ENCODE measurements at places on chromosomes 1 and 21.
A peak's percentile ranks its signal among the peaks of the same experiment; 100 is the strongest.

DNA sequence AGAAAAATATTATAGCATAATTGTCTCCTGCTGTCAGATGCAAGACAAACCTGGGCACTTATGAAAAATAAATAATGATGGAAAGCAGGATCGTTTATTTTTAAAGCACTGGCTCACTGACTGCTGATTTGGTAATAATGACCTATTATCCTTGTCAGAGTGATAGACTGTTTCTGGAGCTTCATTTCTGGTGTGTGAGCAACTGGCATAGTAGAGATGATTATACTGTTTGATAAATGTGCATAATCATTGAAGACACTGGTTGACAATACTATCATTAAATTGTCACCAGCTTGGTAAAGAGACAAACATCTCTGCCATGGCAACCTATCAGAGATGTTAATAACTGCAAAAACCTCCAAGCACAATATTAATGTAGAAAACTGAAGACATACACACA, 179.9 kb upstream of the ZNF644 start:
- DNase-seq = no peak

GRCh38 chr1:108854221-108855019, 2.5 kb downstream of the AKNAD1 start:
- no peak for DNase-seq

- no peak for DNase-seq
Observed at GRCh38 chr1:214717351-214717750, 114.4 kb downstream of the CENPF start.

DNA sequence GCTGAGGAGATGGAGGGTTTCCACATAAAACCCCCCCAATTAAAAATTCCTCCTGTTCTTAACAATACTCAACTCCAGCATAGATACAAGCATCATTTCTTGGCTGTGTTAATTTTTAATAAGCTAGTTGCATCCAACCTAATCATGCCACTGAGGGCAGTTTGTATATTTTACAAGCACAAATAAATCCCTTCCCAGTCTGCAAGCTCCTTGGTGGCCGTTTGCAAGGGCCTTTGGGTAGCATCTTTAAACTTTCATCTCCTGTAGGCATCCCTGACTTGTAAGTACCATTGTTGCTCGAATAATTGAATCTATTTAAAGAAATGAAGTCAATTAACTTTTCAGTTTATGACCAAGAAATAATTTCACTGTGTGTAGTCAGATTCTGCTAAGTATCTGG, 103.5 kb upstream of the AJAP1 start:
- no peak for DNase-seq

- no peak for DNase-seq
Observed at GRCh38 chr1:203888807-203889251, 27.4 kb downstream of the SNRPE start.

DNA sequence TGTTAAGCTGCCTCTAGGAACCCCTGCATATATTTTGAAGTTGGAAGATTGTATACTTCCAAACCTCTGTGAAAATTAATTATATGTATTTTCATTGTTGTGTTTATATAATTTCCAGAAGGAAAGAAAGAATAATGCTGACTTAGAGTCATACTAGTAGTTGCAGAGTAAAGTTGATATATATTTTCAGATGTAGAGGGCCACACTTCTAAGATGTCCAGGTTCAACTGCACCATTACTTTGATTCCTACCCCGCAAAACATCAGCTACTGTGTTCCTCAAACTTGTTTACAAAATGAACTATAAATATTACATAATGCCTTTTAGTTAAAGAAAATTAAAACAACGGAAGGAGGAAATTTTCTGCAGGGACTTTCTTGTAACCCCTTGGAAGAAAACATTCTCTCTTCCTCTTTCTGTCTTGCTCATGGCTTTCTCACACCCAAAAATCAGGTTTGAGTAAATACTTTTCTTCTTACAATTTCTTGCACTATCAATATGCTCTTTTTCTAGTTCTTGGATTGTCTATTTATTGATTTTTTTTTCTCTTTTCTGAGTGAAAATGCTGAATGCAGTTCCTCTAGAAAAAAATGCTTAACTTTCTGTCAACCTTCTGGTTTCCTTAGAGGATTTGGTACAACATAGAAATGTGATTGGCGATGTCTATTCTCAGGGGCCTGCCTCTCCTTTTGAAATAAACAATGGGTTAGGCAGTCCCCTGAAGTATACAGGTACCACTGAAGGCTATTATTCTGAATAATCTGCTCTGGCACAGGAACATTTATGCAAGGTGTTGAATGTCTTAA, 867.8 kb downstream of the TTLL7 start:
- DNase-seq = no peak

DNA sequence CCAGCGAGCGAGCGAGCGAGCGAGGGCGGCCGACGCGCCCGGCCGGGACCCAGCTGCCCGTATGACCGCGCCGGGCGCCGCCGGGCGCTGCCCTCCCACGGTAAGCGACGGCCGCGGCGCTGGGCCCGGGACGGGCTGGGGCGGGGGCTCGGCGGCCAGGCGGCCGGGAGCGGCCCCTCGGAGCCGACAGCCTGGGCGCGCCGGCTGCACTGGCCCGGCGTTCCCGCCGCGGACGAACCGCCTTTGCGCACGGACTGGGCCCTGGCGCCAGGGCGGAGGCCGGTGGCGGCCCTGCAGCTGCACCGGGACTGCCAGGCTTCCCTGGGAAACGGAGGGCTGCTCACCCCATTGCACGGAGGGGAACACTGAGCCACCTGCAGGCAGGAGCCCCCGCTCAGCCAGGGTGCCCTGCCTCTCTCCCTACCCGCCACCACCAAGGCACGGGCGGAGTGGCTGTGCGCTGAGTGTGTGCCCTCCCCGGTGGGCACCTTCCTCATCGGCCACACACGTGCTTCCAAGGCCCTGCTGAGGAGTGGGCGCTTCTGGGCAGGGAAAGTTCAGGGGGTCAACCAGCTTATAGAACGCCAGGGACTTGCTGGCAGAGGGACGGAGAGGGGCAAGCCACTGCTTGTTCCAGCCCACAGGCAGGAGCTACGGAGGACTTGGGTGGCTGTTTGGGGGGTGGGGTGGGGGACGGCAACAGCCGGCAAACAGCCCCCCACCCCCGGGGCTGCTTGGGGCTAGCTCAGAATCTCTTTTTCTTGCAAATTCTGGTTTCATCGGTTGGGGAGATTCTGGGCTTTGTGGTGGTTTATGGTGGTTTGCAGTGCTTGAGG, 532 bp downstream of the CSF1 start:
- DNase-seq = no peak

GRCh38 chr21:45479691-45480675, 62.3 kb downstream of the SLC19A1 start:
- no peak for DNase-seq

DNA sequence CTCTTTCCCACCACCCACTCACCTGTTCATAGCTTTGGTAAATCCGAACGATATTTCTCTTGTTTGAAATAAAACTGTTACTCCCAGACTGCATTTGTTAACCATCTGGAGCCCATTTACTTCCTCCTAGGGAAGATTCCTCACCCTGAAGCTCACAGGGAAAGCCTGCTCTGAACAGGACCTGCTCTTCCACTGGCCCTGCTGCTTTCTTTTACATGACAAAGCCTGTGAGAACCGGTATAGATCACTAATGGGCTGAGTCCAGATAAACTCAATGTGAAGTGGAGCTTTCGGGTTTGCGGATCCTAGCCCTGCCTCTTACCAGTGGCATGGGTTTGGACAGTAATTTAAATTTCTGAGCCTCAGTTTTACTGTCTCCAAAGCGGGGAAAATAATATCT, 45.2 kb downstream of the FAM163A start:
- DNase-seq = no peak

- DNase-seq = no peak
Observed at GRCh38 chr1:84253891-84254290, 47.6 kb upstream of the SAMD13 start.

DNA sequence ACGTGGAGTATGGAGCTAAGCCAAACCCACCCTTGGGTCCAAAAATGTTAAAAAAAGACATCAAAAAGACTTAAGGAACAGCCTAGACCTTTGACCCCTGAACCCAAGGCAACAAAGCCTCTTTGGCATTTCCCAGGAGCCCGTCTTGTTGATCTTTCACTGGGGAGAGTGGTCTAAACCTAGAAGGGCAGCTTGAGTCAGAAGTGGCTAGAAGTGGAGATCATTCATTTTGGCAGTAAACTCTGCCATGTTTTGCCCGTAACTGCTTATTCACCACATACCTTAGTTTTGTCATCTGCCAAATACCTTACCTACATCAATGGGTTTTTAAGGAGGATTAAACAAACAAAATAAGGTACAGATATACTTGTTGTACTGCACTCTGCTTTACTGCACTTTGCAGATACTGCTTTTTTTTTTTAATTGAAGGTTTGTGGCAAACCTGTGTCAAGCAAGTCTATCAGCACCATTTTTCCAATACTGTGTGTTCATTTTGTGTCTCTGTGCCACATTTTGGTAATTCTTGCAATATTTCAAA, 1.7 kb upstream of the CTSE start:
- no peak for DNase-seq

GRCh38 chr1:116411784-116412479, 38.9 kb downstream of the ATP1A1 start:
- no peak for DNase-seq

- DNase-seq = no peak
Observed at GRCh38 chr1:204478172-204478899, 16.3 kb downstream of the PIK3C2B start.

GRCh38 chr1:55786396-55786795, 571.2 kb upstream of the USP24 start:
- no peak for DNase-seq

DNA sequence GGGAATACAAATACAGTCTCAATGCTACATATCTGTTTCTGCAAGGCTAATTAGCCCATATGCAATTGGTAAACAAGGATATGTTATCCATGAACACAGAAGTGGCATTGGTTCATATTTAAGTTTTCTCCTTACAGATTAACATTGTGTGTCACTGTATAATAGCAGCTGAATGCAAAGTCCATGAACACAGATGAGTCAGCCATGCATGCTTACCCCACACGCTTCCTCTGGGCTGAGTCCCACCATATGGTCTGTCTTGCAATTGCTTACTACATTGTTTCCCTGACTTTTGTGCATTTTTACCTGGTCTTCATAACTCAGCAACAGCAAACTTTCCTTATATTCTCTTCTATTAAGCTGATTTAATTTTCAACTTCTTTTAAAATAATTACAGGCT, 41.5 kb upstream of the TSNAX start:
- DNase-seq = no peak

DNA sequence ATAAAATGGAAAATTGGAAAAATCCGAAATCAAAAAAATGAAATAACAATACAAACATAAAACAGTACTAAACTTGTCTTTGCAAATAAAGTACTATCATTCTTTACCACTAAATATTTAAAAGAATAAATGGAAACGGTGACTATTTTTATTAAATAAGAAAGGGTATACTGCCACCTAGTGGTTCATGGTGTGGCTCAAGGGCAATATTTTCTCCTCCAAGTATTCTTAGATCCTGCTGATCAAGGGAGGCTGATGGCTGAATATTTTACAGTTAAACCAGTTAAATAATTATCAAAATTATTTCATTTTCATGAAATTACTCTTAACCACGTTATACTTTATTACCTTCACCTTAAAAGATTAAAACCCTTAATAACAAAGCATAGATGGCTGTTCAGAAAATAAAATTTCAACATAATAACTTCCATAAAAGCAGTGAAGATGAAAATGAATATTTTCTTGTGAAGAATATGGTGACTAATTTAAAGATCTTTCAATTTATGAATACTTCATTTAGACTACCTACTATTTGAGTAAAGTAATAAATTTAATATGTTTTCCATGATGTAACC, 1793.9 kb downstream of the NCAM2 start:
- DNase-seq = no peak

DNA sequence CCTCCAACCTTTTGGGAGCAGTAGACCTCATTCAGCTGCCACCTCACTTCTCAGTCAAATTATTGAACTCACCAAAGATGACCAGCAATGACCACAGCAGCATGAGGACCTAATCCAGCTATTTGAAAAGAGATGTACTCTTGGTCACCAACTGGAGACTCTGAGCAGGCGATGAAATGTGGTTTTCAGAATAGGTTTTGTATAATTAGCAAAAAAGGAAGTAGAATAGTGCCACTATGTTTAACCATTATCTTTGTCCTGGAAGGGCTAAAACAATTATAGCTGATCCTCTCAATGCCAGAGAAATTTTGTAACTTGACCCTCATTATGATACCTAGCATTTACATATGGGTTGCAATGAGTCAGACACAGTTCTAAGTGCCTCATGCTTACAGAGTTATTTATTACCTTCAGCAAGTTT, at the start of gene FCRL2:
TSS of gene FCRL2 (minus strand) at position 162 of the 421 bp plus-strand sequence. CDS start at position 103, 59 bp downstream.
- DNase-seq = no peak

- no peak for DNase-seq
Observed at GRCh38 chr1:204228896-204229295, 15.1 kb upstream of the GOLT1A start.

GRCh38 chr1:178310685-178311105, 186.1 kb downstream of the CLEC20A start:
- peak; percentile 85 for DNase-seq

GRCh38 chr1:67261680-67262079, 46.0 kb upstream of the IL12RB2 start:
- no peak for DNase-seq

DNA sequence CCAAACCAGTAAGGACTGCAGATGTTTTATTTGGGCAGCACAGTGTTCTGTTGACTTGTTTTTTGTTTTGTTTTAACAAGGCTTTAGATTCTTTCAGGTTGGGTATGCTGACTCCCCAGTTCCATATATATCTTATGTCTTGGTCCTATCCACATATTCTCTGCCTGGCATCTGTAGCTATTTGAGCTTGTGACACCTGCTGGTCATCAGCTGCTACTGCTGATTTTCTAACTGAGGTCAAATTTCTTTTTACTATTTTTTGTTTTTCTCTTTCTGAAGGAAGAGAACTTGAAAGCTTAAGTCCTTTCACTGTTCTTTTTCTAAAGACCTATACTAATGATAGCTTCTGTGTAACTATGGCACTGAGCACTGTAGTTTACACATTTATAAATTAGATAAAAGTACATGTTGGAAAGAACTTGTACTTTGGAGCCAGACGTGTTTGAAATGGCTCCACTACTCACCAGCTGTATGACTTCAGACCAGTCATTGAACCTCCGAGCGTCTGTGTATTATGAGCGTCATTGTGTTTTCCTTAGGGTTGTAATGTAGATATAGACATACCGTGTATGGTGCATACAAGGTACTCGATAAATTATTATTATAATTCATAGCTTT, 109.4 kb downstream of the NRDC start:
- DNase-seq = no peak
